ENCODE measurements at places on chromosomes 7 and 10.

DNA sequence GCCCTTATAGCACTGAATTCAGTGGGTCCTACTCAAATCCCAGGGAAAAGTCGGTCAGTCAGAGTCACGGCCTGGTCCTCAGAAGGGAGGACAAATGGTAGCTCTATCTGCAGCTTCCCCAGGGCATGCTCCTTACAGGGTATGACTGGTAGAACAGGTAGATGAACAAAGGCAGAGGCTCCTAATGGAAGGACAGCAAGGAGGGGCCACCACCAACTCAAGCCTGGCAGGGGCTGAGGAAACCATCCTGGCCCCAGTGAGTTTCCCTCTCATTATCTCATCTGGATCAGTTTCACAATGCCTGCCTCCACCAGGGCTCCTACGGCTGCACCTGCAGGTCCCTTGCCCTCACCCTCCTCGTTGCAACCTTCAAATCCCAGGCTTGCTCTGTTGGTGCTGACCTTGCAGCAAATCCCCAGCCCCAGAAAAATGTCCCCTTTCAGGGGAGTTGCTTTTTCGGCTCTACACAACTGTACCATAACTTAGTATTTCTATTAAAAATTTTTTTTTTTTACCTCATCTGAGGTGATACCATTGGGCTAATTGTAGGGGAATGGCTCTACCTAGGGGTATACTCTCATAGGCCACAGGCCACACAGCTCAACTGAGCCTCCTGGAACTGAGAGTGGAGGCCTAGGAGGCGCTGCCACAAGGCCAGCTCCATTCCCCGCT is 2.4 kb upstream of the MYO1G start:
- DNase-seq, result no peak

DNA sequence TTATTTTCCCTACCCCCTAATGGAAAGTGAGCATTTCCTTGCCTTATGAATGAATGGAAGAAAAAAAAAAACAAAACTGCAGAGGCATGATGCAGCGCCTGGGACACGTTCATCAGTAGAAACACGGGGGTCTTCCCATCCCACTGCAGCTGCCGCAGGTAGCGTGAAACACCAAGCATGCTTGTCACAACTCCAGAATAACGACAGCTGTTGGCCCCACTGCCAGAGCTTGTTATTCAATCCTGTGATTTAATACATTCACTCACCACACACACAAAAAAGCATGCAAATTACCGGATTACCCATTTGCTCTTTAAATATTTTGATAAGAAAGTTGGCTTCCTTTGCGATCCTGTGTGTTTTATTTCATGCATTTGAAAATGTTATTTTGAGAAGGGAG is 48.4 kb upstream of the GNA12 start:
- DNase-seq, result no peak

- no peak for DNase-seq
These were observed 35.5 kb upstream of the TPST1 start for GRCh38 chr7:66169616-66170015.

GRCh38 chr7:153399554-153399940 is 640.0 kb downstream of the ACTR3B start:
- no peak for DNase-seq

GRCh38 chr10:123870260-123870659 is 21.3 kb downstream of the CPXM2 start:
- DNase-seq, result no peak

- no peak for DNase-seq
These were observed 26.1 kb downstream of the ZFAND4 start for GRCh38 chr10:45646384-45647050.

DNA sequence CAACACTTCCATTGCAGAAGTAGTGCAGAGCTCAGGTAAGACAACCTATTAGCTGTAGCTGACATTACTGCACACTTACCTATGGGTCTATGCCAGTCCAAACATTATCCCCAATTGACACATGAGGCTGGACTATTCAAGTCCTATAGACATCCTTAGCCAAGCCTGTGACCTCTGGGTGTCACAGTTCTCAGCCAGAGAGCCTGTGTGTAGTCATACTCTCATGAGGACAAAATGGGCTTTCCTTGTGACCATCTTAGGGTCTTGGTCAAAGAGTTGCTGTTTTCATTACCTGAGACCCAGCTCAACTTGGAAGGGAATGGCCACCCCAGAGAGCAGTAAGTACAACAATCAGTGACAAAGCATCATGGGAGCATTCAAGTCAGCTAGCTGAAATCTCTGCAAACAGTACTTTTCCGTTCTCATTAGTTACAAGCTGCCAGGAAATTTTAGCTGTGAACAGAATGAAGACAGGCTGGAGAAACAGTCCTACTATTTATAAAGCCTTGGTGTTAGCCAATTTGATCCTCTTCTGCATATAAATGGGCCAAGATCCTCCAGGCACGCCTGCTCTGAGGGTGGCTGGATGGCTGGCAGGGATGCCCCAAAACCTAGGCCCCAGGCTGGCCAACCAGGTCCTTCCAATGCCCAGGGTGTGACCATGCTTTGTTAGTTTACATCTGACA is 44.3 kb downstream of the NUDCD3 start:
- no peak for DNase-seq

DNA sequence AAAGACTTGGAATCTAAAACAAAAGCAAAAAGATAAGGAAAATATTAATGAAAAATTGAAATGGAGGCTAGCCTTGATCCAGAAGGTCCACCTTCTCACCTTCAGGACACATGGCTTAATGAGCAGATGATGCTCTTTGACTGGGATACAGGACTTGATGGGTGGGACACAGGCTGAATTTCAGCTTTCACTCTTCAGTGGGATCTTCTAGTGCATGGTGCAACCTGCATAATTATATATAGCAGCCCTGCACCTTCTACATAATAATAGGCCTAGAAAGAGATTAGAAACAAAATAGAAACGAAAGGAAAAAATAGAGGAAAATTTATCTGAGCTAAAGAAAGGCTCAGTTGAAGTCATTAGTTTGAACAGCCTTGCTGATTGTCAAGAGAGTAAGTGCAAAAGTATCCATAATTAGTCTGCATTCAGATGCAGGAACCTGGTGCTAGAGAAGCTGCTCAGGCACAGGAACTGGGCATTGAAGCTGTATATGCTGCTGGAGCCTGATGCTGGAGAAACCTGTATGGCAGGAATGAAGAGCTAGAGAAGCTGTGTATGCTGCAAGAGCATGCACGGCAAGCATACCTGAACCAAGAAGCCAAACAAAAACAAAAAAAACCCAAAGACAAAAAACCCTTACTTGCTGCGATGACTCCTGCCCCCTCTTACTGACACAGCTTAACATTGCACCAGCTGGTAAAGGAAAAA is 19.4 kb downstream of the MKLN1 start:
- DNase-seq, result no peak

- no peak for DNase-seq
These were observed 115.6 kb downstream of the TSPAN12 start for GRCh38 chr7:120742372-120742771.

GRCh38 chr7:27941522-27941921 is 201.6 kb downstream of the TAX1BP1 start:
- DNase-seq, result no peak

- no peak for DNase-seq
These were observed 19.5 kb upstream of the FAM180A start for GRCh38 chr7:135768064-135768463.

DNA sequence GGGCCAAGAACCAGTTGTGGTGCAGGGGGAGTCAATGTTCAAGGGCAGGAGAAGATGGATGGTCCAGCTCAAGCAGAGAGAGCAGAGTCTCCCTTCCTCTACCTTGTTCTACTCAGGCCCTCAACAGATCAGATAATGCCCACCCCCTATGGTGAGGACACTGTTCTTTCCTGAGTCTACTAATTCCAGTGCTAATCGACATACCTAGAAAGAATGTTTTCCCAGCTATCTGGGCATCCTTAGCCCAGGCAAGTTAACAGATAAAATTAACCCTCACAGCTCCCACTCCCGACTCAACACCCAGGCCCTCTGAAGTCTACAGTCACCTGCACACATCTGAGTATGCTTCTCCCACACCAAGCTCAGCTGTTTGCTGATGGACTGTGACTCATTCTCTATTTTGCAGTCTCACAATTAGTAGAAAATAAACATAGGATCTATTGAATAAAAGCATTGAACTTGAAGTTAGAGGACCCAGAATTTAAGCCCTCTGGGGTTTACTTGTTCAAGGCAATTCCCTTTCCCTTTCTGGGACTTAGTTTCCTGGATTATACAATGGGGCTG is 17.1 kb downstream of the COL13A1 start:
- no peak for DNase-seq

GRCh38 chr10:6383096-6383812 is 180.5 kb downstream of the PFKFB3 start:
- DNase-seq, result no peak

DNA sequence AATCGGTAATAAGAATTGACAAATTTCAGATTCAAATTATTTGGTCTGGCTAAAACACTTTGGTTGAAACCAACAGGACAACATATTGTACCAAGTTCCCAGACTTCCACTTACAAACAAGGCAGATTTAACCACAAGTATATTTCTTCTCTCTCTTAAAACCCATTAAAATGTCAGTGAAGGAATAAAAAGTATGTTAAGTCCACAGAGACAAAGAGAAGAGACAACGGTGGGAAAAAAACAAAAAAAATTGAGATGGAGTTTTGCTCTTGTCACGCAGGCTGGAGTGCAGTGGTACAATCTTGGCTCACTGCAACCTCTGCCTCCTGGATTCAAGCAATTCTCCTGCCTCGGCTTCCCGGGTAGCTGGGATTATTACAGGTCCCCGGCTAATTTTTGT is 16.3 kb downstream of the TM9SF3 start:
- DNase-seq, result no peak

DNA sequence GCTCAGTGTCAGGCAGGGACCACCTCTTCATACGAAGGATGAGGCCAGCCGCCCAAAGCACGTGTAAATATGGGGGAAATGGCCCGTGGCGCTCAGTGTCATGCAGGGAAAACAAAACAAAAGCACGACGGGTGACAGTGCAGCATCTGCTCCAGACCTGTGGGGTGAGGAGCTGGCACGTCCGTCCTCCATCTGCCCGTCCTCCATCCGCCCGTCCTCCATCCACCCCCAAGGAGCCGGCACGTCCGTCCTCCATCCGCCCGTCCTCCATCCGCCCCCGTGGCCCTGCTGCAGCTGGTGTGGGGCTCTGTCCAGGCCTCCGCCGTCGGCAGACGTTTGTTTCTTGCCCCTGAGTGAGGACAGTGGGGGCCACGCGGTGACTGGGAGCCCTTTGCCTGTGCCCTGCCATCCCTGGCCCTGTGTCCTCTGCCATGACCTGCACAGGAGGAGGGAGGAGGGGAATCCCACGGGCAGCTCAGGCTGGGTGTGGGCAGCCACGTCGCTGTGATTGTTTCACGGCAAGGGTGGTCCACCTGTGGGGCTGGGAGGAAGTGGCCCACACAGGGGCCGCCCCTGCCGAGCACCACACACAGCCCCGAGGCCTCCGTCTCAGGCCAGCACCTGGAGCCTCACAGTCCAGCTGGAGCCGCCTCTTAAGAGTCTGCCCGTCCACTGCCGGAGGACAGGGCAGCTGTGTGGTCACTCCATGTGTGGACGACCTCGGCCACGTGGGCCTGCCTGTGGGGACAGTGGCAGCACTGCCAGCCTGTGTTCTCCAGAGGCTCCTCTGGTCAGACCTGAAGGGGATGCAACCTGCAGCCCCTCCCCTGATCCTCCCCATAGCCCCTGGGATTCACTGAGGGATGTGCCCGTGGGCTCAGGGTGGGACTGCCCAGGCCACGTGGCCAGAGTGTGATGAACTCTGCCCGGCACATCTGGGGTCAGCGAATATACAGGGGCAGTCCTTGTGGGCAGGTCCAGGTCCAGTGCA is 38.2 kb upstream of the DPYSL4 start:
- no peak for DNase-seq

DNA sequence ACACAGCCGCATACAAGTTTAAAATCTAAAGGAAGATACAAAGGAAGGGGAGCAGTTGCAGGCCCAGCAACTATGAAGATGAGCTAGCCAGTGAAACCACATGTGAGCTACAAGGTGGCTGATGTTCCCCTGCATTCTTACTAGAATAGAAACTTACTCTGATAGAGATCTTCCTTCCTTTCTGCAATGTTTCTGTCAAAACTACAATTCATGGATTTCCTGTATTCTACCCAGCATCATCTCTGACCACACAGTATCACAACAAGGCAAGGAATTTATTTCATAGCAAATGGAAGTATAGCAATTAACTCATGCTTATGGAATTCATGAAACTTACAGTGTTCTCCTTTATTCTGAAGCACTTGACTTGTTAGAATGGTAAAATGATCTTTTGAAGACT is 68.7 kb upstream of the AASS start:
- DNase-seq, result no peak

DNA sequence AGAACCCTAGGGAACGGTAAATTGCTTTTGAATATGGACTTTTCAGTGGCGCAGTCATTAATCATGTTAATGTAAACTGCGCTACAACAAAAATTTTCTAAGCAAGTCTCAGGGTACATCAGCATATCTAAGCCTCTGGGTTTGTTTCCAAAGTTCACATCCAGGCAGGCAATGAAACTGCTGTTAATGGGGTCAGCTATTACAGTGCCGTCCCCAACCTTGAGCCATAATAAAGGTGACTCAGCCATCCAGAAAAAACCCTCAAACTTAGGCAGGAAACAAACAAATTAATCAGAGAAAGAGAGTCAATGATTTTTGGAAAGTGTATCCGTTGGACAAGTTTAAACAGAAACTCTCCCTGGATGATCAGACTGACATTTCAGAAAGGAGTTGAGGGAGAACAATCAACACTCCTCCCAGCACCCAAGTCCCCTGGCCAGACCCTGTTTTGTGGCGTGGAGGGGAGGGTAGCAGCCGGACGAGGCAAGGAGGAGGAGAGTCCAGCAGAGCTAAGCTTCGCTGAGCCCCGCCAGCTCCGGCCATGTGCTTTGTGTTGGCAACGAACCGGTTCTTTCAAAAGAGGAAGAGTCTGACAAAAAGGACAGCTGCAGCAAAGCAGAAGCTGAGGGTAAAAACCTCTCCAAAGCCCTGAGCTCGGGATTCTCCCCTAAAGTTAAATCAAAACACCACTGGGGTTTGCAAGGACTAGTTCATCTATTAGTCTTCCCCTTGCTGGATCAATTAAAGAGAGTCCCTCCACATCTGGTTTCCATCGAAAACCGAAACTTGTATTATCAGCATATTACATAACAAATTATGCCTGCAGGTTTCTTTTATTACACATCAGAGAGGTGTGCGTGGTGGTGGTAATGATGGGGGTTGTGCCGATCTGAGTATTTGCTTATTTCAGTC is 3.6 kb downstream of the FAM53B start:
- DNase-seq, result no peak

DNA sequence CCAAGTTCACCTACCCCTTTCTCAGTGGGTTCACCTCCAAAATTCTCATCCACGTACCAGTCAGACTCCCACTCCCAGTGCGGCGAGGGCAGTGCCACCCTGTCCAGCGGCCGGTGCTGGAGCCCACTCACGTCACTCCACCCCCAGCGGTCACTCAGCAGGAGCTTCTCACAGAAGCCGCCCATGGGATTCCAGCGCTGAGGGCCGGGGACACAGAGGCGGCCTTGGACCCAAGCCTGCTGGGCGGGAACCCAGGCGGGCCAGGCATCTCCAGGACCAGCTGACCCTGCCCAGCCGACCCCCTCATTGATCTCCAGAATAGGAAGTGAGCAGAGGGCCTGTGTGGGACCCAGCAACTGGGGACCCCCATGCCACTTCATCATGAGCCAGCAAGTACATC is 7.2 kb downstream of the TECPR1 start:
- no peak for DNase-seq
